ENCODE measurements at places on chromosomes 5 and 9.

GRCh38 chr9:12819436-12820185 lies 44.8 kb downstream of the LURAP1L start:
- no peak for DNase-seq

DNA sequence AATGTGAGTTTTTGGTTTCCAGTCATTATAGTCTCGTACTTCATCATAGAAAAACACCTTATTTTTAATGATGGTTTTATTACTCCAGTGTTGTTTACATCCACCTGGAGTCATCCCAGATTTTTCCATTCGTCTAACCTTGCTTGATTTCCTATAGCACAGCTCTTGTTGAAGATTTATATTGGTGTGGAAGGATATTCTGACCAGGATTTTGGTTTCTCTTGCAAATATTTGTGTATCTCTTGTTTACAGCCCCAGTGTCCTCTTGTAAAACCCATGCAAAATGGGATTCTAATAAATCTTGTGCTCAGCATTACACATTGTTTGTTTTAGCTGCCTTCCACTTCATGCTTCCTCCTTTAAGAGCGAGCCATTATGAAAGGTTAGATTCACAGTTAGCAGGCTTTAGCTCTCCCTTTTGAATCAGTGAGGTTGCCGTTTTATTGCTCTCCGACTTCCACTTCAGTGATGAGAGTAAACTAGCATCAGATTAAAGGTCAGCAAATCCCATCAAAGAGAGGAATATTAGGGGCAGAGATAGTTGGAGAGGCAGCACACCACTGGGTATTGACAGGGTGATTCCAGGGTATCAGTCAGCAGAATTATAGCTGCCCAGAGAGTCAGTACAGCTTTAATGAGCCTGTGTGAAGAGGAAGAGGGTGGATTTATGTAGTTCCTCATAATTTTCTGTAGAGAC lies 157.1 kb downstream of the PBX3 start:
- no peak for DNase-seq

- no peak for DNase-seq
These were observed at the start of gene TPM2 for GRCh38 chr9:35689542-35690293. Gene TPM2, minus strand, starts transcription at chr9:35689925. Its CDS starts 108 bp downstream, at chr9:35689817.

DNA sequence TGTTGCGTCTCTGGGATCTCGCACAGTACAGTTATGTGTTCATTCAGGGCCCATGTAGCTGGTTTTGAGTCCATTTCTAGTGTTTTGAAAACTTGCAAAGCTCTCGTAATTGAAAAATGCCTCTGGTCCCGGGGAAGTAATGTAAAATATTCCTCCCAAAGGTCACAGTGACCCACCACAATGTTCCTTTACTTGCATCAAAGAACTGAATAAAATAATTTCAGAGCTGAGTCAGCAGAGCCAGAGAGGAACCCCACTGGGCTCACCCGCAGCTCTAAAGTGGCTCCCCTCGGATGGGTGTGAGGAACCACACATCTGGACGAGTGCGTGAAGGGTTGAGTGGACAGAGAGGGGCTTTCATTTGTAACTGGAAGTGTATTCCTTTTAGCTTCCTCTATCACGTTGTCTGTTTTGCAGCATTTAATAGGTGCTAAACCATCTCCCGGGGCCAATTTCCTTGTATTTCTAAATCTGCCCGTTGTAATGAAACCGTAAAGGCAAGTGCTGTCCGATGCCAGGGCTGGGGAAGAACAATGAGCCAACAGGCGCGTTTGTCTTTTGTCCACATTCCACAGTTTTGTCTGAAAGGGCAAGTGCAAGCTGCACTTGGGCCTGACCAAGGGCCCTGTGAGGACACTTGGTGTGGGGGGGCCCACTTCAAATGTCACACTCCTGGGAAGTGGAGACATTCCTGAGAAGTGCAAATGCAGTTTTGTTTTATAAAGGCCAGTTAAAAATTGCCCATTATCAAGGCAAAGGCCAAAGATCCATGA lies 29.9 kb downstream of the COL5A1 start:
- DNase-seq: no peak

DNA sequence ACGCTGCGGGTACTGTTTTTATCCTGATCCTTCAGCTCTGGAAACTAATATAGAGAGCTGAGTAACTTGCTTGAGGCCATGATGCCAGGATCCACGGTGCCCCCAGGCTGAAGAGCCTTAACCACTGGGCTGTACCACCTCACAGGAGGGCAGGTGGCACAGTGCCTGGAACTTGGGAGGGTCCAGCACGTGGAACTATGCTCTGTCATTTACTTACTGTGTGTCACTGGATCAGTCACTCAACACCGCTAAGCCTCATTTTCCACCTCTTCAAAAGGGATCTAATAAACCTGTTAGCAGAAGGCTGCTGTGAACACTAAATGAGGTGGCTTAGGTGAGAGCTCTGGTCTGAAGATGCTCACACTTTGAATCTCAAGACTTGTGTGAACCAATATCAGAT lies 29.6 kb downstream of the KCNIP1 start:
- no peak for DNase-seq

DNA sequence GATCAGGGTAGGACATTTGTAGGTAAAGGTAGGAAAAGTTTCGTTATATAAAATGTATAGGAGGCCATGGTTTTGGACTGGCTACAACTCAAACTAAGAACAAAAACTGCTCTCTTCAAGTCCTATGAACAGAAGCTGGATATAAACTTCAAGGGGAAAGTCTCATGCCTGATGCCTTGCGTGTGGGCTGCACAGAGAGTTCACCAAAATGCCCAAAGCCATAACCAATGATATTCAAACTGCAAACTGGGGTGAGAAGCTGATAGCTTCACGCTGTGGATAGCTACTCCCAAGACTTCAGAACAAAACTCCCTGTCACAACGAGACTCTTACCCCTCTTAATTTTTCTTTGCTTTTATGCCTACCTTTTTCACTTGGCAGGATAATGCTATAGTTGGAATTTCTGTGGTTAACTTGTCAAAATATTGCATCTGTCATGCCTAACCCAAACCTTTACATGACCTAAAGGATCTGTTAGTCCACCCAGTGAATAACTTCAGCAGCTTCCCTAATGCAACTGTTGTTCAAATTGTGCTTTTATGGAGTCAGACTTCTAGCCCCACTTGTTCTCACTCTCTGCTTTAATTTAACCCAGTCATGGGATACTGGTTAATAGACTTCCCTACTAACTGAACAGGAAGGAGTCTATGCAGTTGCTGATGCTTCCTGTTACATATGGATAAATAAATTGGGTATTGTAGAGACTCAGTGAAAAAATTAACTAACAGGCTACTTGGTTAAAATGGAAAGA lies 71.9 kb downstream of the SFXN1 start:
- no peak for DNase-seq

DNA sequence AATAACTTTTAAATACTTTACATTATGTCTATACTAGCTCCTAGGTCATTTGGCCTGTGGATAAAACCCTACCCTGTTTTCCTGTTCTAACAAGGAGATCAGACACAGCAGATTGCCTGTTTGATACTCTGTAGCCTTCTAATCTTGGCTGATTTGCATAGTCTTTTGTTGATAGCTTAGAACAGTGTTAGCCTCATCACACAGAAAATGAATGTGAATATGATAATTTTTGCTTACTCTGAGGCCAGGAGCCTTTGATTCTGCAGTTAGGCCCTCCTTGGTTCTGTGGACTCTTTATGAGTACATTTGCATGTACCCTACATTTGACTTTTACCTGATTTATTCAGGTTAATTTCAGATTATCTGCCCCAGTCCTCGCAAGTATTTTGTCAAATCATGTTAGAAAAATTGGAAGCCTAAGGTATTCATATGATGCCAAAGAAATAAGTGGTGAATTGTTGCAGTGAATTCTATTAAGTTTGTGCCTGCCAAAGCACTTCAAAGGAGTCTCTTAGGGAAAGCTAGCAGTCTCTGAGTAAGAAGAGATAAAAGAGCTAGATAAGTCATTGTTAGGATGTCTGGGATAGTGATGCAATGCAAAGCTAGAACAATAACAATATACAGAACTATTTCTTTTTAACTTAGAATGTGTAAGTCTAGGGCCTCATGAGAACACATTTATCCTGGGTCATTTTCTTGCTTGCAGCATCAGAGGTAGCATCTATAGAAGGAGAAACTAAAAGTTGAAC lies 56.4 kb downstream of the SCAMP1 start:
- no peak for DNase-seq

- DNase-seq: no peak
These were observed 131.7 kb upstream of the GPR151 start for GRCh38 chr5:146647656-146648199.

- no peak for DNase-seq
These were observed 217.4 kb downstream of the DMRT2 start for GRCh38 chr9:1267581-1267980.

DNA sequence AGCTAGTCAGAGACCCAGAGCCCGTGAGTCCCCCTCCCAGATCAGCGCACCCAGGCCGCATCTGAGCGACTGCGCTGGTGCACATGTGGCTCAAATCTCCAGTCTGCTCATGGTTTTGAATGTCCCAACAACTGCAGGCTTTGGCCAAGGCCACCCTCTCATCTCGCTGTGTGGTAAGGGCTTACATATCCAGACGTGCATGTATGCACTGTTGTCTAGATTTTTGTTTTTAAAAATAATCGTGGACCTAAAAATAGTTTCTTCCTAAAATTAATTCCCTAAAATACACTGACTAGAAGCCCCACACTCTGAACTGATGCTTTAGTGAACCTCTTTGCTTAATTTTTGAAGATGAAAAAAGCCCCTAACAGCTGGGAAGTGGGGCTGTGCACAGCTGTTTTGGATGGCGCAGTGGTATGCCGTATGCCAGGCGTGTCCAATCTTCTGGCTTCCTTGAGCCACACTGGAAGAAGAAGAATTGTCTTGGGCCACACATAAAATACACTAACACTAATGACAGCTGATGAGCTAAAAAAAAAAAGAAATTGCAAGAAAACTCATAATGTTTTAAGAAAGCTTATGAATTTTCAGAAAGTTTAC lies 143.0 kb upstream of the LHFPL2 start:
- DNase-seq: no peak

DNA sequence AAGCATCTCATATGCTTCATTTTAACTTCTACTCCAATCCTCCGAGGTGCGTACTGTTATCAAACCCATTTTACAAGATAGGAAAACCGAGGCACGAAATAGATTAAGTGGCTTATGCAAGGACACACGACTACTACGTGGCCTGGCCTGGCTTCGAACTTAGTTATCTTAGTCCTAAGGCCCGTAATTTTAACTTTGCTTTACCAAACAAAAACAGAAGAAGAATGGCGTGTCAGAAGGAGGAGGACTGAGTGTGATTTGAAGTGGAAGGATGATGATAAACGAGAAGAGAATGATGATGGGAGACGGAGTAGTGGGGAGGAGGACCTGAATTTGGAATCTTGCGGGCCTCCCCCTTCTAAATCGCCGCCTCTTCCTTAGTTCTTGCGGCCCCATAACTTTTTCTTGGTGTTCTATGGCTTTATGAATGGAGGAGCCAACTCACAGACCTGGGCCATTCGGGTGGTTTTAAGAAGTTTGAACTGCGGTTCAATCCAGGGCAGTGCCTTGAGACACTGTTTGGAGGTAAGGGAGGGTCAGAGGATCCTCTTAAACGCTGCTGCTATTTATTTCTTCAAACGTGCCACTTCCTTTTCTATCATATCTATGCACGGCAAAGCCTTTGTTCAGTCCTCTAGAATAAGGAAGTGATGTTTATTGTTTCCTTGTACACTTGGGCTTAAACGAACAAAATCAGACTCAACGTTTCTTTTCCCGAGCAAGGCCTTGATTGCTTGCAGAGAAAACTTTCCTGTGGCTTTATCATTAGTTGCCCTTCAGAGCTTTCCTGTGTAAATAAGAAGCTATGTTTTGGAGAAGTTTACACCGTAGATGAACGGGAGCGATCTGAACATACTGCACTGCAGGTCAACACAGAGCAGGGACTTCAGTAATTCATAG lies 795 bp downstream of the CNOT8 start:
- DNase-seq: no peak

DNA sequence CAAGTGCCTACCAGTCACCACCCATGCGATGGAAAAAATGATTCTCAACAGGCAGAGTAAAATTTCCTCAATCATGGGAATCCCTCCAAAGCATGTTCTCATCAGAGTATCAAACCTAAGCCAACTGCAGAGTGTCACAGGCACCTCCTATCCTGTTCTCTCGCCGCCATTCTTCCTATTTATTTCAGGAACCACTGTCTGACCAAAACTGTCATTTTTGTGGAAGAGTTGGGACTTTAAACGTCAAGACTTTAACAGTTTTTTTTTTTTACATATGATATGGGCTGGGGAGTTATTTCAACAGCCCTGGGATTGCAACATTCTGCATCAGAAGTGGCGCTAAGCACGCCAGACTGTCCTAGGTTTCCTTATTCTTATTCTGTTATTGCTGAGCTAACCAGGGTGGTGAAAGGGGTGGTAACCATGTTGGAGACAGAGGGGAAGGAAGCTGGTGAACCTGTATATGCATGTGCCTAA lies 29.5 kb downstream of the PFDN1 start:
- DNase-seq: no peak

GRCh38 chr5:35884191-35884769 lies 27.6 kb downstream of the IL7R start:
- DNase-seq: no peak

DNA sequence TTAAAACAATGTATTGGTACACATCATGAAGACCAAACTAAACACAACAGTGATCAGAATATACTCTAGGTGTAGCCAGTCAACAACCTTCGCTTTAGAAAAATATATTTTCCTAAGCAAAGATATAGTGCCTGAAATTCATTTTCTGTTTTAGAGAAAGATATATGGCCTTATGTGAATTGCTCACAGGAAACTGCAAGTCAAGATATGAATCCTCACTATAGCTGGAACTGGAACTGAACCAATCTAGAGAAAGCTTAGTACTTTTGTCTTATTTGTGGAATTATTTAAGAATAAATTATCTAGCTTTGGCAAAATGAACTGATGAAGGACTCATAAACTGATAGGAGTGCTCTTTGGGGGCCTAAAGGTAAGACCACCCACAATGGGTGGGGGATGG lies 27.3 kb downstream of the GZMK start:
- DNase-seq: no peak

GRCh38 chr5:169166078-169166477 lies 134.9 kb downstream of the SLIT3 start:
- no peak for DNase-seq

GRCh38 chr9:33022755-33023154 lies 2.3 kb upstream of the DNAJA1 start:
- no peak for DNase-seq

DNA sequence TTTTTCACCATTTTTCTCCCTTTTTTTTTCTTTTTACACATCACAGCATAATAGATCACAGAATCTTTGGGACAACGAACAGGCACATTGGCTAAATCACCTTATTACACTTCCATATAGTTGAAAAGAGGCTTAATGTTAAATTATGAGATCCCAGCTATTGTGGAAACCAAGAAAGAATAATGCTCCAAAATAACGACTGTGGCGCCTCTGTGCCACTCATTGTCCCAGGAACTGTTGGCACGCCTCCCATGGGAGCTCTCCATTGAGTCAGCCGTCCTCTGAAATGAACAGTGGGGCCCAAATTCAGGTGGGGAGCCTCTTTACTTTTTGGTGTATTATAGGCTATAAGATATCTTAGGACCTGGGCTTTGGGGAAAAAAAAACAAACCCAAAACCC lies 82.2 kb upstream of the NFIB start:
- no peak for DNase-seq

DNA sequence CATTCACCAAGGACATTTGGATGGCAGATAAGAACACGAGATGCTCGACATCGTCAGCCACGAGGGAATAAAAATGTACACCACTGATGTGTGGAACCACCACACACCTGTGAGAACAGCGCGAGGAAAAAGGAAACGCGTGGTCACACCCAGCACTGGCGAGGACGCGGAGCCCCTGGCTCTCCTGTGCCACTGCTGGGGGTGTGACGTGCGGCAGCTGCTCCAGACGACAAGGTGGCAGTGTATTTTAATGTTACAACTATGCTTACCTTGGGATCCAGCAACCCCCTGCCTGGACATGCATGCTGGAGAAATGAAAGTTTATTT lies 13.6 kb upstream of the CEP72 start:
- no peak for DNase-seq

- no peak for DNase-seq
These were observed 48.9 kb upstream of the TBC1D2 start for GRCh38 chr9:98304381-98304780.

All from stimulated activated CD4-positive, alpha-beta T cell treated with anti-CD3 and anti-CD28 coated beads, Interleukin-4, amount 100 ng/mL, for 4 hours (primary cell).